Fibroblast of skin of abdomen (primary cell): ENCODE measurements at places on chromosomes 3 and 15.

DNA sequence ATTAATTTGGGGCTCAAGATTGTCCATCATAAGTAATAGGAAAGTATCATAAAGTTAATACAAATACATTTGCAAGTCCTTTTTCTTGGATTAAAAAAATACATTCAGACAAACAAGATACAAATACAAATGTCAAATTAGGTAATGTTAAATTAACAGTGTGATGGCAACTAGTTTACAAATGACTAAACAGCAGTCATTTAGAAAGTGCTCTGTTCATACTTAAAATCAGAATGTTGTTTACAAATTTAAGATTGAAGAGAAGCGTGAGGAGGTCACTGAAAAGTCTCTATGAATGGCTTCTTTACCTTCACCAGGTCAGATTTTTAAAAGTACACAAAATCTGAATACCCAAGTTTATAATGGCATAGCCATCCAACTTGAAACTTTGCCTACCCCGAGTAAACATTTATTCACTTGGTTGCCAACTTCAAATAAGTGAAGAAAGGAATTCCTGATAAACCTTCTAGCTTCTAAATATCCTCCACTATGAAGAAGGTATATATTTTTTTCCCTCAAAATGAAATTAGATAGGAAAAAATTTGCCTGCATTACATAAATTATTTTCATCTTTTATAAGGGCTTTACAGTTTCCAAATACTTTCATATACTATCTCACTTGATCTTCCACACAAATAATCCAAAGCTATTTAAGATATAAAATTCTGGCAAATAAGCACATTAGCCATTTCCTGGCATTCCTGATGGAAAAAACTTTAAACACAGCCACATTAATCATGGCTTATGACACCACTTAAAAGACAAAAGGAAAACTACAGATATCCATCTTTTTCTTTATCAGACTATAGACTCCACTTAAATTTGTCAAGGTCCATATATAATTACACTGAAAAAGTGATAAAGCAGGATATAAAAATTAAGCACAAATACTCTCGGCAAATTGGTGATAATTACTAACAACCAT, 11.5 kb upstream of the NEK10 start:
- DNase-seq: no peak

GRCh38 chr3:183811638-183812037, 13.7 kb downstream of the MAP6D1 start:
- DNase-seq: no peak

DNA sequence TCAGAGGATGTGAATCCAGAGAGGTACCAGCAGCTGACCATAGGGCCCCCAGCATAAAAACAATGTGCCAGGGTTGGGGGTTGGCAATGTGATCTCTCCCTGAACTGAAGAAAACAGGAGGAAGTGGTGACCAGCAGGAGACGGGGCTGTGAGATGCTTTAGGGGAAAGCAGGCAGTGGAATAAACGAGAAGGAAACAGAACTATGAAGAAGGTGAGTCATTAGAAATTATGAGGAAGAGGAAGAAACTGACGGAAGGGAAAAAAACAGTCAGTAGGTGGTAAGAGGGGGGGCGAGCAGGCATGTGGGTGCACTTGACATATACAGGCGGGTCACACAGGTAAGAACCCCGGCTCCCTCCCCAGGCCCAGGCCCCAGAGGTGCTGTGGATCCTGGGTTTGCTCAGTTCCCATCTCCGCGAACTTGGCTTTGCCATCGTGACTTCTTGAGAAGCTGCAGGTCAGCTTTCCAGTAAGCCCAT, 42.2 kb upstream of the B3GNT5 start:
- DNase-seq: no peak

- DNase-seq: no peak
These were observed 648 bp upstream of the P2RY1 start for GRCh38 chr3:152834191-152834775.

DNA sequence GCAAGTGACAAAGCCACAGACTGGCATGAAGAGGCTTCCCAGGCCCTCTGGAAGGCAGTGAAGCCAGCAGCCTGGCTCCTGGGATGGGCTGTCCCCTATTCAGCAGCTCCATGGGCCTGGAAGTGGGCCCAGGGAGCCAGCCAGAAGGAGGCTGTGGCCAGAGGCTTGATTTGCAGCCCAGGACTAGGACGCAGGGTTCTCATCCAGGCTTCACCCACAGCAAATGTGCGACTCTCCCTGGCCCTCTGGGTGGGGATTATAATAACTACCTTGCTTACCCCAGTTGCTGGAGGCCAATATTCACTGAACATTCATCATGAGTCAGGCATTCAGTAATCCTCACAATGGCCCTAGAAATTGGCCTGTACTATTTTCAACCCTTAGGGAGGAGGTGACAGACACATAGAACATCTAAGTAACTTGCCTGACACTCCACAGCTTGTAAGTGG, 24.6 kb upstream of the SRP14 start:
- peak; percentile 69 for DNase-seq

GRCh38 chr3:123026565-123027291, 835 bp downstream of the SEMA5B start:
- no peak for DNase-seq

DNA sequence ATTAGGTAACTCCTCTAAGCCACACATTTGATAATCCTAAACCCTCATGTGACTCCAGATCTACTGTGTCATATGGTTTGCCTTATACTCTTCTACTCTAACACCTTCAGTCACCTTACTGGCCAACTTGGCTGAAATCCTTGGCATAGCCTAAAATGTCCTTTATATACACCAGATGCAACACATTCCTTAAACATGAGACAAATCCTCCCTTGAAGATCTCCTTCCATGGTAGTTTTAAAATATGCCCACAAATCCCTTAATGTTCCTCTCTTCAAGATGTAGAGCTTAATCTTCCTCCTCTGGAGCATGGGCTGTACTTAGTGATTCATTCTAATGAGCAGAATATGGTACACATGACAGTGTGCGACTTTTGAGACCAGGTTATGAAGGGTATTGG, 238.9 kb downstream of the SUCLG2 start:
- DNase-seq: peak; percentile 65

- no peak for DNase-seq
These were observed 23.3 kb upstream of the LMOD3 start for GRCh38 chr3:69145688-69146087.

- peak; percentile 81 for DNase-seq
These were observed 49.0 kb downstream of the SUCLG2 start for GRCh38 chr3:67605377-67605776.

DNA sequence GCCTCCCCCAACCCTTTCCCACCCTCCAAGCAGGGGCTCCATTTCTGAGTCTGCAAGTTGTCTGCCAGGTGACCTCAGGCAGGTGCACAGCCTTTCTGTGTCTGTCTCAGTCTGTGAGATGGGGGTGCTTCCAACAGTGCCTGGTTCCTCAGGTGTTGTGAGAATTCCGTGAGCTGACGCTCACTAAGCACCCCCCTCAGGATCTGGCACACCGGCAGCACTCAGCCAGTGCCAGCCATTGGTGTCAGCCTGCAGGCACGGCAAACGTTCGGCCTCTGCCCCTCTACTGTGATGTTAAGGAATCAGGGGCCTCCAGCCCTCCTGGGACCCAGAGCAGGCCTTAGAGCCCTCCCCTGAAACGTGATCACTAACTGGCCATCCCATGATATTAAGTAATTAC, 2.4 kb downstream of the KLF15 start:
- no peak for DNase-seq

DNA sequence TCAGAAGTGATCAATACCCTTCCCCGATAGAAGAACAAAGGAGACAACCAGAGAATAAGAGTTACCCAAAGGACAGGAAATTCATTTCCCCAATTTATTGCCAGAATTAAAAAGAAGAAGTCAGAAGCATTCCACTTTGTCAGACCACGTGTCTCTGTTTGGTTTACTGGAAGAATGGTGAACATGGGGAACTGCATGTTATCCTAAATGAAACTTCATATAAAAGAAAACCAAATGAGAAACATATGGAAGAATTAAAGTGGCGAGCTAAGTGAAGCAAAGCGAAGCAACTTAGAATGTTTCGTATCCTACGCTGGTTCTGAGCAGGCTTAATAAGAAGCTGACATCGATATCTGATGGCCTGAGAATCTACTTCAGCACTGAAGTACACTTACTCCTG, 190.7 kb downstream of the MAGI1 start:
- DNase-seq: peak; percentile 69

DNA sequence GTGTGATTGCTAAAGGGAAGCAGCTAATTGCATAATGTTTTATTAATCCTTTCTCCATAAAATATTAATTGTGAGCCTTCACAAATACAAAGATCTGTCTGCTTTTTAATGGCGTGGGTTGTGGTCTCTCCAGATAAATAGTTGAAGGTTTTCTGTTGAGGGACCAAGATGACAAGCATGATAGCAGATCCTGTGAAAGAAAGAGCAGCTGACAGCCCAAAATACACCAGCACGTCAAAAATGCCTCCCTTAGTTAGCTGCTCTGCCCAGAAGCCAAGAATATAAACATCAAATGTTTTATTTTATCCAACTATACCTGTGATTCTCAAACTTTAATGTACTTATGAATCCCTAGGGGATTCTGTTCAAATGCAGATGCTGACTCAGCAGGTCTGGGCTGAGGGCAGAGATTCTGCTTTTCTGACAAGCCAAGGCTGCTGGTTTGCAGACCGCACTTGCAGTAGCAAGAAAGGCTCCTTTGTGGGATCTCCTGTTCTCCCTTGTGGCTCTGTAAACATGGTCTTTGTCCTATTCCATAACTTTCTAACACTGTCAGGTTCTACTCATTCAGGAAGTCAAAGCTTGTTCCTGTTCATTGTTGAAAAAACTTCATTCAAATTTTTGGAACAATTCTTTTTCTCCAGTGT, 119.1 kb upstream of the SLC25A36 start:
- no peak for DNase-seq

DNA sequence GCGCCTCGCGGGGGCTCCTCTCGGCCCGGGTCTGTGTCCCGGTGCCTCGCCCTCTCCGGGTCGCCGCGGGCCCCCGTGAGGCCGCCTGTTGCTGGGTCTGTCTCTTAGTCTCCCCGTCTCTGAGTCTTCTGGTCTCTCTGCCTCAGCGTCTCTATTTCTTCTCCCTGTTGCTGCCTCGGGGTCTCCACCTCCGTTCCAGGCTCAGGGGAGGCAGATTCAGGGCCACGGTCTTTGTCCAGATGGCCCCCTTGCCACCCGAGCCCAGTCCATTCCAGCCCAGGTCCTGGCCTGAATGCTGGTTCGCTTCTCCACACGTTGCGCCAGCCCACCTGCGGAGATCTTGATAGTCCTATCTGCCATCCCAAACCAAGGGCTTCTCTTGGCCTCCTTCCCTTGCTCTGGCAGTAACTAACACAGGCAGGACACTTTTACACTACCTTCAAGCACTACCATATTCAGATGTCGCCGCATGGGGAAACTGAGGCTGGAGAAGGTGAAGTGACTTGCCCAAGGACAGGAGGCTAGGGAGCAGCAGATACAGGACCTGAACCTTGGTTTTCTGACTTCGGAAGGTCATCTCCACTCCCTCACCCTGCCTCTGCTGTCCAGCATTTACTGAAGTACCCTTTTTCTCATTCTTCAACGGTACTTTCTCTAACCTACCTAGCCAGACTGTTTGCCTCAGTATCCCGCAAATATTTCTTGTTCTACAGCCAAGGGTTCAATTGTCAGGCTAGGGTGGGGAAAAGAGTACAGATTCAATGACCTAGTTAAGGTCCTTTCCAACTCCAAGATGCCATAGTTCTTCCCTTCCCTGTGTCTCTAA, 616 bp upstream of the IGDCC4 start:
- no peak for DNase-seq

- no peak for DNase-seq
These were observed 1.6 kb upstream of the DCBLD2 start for GRCh38 chr3:98903099-98903498.

DNA sequence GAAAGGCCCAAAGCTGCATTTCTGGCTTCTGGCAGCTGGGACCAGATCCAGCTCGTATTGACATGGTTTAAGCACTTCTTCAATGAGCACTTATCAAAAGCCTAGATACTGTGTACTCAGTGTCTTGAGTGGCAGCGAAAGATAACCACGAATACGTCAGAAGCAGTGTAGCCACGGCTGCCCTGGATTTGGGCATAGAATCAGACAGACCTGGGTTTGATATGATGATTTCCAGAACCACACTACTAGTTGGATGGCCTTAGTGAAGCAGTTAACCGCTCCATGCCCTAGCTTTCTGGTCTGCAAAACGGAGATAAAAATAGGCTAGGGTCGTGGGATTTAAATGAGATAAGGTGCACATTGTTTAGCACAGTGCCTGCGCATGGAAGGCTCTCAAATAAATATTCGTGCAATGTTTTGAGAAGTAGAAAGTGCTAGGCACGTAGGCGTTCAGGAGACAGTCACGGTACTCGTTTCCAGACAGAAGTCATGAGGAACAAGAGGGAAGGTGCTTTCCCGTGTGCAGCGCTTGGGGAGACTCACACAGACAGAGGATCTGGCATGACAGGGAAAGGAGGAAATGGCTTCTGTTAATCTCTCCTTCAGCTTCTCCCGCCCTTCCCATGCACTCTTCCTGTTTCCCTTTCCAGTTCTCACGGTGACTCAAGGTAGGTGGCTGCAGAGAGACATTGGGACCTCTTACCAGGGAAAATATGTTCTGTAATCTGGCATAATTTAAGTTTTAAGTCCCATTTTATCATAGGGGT, 70.3 kb downstream of the CCNL1 start:
- no peak for DNase-seq

GRCh38 chr15:92971713-92972112, 71.6 kb downstream of the CHD2 start:
- DNase-seq: no peak

GRCh38 chr3:96370637-96371036, 443.8 kb upstream of the EPHA6 start:
- DNase-seq: no peak

- peak; percentile 91 for DNase-seq
These were observed 66.7 kb upstream of the TNIK start for GRCh38 chr3:171526869-171527268.

GRCh38 chr3:40465456-40465855, 8.3 kb downstream of the RPL14 start:
- DNase-seq: no peak

DNA sequence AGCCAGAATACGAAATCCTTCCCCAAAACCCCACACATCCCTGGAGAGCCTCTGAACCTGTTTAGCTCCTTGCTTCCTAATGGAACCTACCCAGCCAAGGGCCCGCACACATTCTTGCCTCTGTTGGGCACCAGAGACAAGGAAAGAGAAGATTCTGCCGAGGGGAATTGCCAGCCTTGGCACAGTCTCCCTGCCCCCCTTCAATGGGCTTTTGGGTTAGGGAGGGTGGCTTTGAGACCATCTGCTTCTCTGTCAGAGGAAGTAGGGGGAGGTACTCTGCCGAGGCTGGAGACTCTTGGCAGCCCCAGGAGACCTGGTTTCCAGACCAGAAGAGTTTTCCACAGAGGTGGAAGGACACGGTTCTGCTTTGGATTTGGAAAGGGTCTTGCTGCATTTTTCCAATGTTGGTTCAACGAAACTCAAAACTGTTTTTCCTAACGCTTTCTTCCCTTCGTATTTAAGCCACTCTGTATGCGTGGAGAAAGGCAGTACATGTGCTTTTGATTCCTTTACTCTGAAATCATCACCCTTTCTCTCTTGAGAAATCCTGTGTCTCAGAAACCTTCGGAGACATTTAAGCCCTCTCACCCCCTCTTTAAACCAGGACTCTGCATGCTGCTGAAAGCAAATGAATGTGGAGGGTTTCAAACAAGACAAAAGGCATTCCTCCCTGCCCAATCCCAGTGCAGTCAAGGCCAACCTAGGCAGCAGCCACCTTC, 78.8 kb upstream of the PRR23C start:
- peak; percentile 40 for DNase-seq
